T-helper 17 cell (primary cell): ENCODE measurements at places on chromosomes 11 and 22. TPM values are rescaled to one million over a fixed set of nuclear protein-coding genes. Genes with fewer than 3 reads are reported as not detected.

The ANGPTL5 gene
- total RNA-seq = not detected

The OR4X2 gene
- not detected for total RNA-seq

DNA sequence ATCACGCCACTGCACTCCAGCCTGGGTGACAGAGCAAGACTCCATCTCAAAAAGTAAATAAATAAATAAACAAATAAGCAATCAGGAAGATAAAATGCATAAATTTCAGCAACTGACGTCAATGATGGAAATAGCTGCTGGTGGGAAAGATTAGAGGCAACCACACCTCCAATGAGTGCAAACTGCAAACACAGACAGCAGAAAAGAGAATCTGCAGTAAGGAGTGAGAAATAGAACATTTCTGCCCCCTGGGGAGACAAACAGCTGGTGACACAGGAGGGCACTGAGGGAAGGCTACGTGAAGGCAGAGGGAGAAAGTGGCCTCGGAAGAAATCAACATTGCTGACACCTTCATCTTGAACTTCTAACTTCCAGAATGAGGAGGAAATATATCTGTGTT is 6.5 kb downstream of the PI4KA start:
- no peak for DNase-seq

GRCh38 chr22:38925571-38926041 is 31.8 kb upstream of the APOBEC3A start:
- DNase-seq = no peak

- no peak for DNase-seq
These were observed 134.0 kb downstream of the KIF18A start for GRCh38 chr11:27973851-27974536.

DNA sequence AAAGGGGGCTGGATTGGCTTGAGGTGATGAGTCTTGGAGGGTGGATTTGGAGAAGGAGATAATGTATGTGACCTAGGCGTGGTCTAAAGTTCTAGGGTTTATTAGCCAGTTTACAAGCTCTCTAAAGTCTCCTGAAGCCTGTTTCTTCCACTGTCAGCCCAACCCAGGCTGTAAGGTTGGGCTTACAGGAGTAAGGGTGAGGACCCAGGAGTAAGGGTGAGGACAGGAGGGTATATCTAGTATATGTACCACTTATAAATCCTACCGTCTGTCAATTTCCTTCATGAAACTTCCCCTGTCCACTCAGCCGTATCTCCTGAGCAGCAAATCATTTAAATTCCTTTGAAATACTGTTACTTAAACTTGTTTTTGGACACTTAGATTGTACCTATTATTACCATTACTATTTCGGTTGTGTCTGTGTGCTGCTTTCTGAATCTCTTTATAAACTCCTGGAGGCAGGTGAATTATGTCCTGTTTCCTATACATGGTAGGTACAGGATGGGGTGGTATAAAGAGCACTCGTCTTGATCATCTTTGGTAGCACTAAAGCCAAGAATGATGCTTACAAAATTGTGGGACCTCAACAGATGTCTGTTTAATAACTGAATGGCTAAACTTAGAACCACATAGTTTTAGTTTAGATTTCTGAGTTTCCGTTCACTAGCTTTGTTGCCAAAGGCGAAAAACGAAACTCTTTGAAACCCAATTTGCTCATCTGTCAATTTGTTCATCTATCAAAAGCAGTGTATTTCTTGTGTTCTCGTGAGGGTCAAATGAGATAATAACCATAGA is 192.0 kb downstream of the GRIK4 start:
- no peak for DNase-seq

DNA sequence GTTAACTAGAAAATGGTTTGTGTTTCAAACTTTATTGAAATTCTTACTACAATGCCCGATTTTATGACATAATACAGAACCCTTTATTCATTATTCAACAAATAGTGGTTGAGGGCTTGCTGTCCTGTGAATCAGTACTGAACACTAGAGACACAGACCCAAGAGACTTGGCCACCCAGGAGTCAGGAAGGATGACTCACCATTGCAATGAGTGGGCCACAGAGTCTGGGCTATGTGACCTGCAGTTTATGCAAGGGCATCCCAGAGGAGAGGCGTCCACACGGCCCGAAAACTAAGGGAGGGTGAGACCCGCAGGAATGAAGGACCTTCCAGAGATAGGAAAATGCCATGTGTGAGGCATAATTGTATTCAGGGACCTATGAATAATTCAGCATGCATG is 143.8 kb upstream of the DDI1 start:
- DNase-seq = no peak
